Activated CD8-positive, alpha-beta memory T cell treated with anti-CD3 and anti-CD28 coated beads, Interleukin-2, amount 10 ng/mL, durations not matched to agents 7 days and 5 days (primary cell): ENCODE measurements at places on chromosomes 1 and 21. TPM values are rescaled to one million over a fixed set of nuclear protein-coding genes. Genes with fewer than 3 reads are reported as not detected.

- DNase-seq = no peak
These were observed 36.9 kb upstream of the POU3F1 start for GRCh38 chr1:38083541-38083940.

The FCRL6 gene
- total RNA-seq = 0.61 TPM

DNA sequence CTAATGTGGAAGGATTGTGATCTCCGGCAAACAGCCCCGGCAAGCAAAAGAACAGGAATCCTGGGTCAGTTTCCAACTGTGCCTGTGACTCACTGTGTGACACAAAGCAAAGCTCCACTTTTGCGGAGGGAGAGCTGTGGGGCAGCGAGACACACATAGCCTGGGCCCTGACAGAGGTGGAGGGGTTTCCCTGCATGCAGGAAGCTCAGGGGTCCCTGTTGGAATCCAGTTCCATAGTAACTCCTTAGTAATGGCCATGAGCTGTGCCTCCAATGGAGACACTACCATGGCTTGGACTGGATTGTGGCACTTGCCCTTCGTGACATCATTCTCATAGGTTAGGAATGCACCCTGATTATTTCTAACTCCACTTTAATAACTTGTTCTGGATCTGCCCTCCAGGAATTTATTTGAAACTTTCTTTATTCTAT is 47.0 kb upstream of the ATF3 start:
- DNase-seq = no peak

GRCh38 chr1:1842360-1843146 is 48.3 kb downstream of the GNB1 start:
- DNase-seq = no peak
